ENCODE measurements at places on chromosomes 12 and 14.

GRCh38 chr12:42091769-42092168 is 52.9 kb downstream of the GXYLT1 start:
- no peak for DNase-seq

DNA sequence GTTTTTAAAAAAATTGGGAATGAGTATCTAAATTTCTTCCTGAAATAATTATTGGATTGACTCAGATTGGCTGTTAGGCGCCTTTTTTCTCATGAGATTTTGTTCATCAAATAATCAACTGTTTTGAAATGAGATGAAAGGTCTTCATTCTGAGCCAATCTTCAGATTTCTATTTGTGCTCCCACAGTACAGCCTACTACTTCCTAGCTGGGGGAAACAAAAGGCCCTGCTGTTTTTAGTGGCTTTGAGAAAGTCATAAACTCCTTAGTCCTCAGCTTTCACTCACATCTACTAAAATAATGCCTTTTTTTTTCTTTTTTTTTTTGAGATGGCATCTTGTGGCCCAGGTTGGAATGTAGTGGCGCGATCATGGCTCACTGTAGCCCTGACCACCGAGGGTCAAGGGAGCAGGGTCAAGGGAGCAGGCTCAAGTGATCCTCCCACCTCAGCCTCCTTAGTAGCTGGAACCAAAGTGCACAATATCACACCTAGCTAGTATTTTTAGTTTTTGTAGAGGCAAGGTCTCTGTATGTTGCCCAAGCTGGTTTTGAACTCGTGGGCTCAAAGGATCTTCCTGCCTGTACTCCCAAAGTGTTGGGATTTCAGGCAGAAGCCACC is 15.2 kb downstream of the NACA start:
- DNase-seq = no peak

DNA sequence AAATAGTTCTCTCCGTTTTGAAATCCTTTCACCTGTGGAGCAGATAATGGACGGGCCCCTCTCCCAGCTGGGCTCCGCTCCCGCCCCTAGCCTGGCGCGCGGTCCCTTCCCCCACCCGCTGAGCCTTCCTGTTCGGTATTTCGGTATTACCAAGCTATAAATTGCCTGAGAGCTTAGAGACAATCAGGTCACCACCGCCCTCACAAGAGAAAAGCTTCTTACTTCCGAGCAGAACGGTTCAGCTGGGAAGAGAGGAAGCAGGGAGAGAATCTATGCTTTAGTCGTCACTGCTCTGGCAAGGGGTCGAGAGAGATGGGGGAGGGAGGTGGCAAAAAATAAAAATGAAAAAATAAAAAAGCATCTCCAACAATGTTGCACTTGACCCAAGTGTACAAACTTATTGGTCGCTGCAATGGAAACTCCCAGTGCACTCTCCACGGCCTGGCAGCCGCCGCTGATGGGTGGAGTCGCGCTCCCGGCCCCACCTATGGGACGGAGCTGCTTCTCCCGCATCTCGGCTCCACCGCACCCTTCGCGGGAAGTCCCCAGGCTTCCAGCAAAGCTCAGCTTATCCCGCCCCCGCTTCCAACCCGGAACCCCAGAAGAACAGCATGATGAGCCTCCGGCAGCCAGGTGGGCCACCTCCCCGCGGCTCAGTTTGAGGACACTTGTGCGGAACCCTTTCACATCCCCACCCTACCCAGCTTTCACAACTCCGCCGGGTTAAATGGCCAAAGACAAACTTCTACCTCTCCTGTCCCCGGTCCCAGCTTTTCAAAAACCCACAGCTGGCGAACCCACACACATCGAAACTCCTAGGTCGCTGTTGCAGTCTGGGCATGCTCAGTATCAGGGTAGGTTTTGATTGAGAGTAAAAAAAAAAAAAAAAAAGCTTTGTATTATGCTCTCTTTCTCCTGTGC is 832 bp upstream of the SYT1 start:
- peak; percentile 66 for DNase-seq

DNA sequence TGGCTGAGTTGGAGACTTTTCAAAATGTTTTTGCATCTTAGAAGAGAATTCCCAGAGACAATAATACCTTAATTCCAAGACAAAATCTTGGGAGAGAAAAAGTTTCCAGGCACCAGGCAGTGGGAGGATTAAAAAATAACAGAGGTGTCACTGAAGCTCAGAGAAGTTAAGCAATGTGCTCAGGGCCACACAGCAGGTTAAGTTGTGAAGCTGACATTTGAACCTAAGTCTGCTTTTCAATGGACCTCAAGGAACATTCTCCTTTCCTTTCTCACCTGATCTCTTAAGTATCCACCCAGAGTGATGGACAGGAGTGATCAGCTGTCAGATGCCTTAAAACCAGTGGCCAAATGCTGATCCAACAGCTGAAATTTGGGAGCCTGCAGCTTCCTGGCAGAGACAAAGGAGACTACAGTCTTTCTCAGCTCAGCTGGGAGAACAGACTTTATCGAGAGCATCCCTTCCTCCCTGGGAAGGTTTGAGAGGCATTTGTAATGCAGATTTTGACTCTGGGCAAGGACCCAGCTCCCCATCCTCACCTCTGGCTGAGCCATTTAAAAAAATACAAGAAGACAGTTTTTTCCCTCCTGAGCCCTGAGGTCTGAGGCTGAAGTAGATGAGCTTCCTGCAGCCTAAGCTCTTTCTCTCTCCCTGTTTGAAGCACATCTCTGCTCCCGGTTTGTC is 174.9 kb upstream of the RPH3A start:
- no peak for DNase-seq

DNA sequence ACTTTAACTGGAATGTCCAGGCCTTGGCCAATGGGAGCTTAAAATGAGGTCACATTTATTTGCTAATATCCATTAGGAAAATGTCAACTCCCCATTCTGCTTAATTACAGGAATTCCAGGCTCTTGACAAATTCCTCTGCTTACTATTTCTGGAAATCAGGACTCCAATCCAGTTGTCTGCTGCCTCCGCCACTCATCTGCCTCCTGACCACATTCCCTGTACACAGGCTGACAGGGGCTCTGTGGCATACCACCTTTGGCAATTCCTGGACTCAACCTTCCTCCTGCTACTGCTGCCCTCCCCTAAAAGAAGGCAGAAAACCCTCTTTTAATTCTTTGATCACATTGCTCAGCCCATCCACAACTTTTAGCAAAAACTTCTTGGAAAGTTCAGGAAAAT is 37.9 kb downstream of the KICS2 start:
- DNase-seq = no peak

GRCh38 chr12:118704527-118705241 is 276.7 kb upstream of the SRRM4 start:
- no peak for DNase-seq

GRCh38 chr14:97820781-97821180 is 1023.6 kb downstream of the VRK1 start:
- no peak for DNase-seq

DNA sequence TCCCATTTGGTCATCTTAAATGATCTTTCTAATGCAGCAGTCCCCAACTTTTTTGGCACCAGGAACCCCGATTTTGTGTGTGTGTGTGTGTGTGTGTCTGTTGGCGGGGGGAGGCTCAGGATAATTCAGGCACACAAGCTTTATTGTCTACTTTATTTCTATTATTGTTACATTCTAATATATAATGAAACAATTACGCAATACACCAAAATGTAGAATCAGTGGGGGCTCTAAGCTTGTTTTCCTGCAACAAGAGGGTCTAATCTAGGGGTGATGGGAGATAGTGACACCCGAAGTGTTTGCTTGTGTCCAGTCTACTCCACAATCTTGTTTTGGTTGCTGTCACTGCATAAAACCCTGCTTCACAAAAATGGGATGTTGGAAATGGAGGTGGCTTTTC is 621.1 kb upstream of the LRFN5 start:
- no peak for DNase-seq

GRCh38 chr12:49644620-49644994 is 21.2 kb downstream of the PRPF40B start:
- peak; percentile 69 for DNase-seq

DNA sequence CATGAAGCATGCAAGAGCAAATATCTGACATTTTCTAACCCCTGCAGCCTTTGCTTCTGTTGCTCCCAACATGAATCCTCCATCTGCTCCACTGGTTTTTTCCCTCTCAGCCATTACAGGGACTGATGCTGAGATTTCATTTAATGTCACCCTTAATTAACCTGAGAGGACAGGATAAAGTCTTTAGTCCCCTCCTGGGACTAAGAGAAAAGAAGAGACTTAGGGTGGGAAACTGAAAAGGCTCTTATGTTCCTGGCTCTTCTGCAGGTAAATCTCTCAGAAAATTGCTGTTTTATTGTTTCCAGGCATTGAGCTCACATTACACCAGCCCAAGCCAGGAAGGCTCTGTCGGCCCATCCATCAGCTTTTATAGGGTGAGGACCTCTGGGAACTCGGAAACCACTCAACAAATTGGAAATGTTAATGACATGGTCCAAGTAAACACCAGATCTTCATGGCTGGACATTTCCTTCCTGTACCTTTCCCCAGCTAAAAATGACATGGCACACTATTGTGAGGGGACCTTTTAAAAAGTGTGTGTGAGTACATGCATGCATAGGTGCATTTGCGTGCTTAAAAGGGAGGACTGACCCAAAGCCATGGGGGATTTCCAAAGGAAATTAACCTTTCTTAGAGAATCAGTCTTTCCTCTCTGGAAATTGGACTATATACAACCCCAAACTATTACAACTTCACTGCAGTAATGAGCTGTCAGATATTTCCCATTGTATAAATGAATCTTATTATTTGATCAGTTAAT is 408.1 kb upstream of the TMTC1 start:
- peak; percentile 5 for DNase-seq
